ENCODE measurements at places on chromosomes 16 and 17.

DNA sequence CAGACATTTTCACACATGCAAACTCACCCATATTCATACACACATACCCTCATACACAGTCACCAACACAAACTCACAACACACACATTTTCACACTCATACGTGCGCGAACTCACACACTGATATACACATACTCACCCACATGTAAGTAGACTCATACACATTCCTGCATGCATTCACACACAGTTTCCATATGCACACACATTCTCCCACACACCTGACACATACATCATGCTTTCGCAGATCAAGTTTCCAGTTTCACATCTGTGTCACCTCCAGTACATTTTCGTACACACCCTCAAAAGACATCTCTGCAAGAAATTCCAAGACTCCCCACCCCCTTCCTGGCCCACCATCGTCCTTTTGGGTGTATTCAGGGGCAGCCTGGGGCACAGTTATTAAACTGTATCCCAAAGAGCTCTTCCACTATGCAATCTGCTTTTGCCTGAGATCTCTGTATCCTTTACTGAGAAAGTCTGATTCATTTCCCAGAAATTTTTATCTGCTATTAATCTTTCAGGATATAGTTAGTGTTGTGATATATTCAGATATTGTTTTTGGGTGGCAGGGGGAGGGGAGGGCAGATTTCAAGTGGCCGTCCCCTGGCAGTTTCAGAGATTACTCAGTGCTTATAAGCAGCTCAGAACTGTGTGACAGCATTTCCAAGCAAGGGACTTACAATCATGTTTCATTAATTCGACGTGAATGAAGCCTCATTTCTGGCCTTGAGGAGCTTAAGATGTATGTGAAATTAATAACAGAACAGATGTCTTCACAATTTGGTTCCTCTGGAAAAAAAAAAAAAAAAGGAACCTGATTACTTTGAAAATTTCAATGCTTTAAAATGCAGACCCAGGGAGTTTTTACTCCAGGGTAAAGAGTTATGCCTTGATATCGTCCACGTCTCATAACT lies 35.3 kb upstream of the MMP2 start:
- no peak for DNase-seq

DNA sequence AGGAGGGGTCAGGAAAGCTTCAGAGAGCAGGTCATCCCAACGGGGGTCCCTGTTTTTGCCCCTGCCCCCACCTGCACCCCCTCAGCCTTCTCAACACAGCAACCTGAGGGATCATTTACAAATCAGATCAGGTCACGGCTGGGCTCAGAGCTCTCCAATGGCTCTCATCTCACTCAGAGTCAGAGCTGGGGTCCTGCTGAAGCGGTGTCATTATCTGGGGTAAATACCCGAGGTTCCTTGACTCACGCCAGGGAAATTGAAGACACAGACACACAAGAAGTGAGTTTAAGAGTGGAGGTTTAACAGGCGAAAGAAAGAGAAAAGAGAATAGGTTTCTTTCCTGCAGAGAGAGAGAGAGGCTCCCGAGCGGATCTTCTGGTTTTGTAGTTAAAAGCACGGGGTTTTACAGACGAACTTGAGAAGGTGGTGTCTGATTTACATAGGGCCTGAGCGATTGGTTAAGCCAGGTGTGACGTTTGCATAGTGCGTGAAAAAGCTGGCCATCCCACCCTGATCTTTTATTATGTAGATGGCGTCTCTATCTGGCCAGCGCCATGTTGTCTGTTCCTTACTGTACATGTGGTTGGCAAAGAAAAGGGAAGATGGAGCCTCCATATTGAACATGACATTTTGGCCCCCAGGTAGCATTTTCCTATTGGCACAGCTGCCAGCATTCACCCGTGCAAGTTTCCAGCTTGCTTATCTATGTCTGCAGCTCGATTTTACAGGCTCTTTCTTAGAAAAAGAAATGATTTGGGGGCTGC lies 51.4 kb downstream of the WSB1 start:
- DNase-seq: no peak

DNA sequence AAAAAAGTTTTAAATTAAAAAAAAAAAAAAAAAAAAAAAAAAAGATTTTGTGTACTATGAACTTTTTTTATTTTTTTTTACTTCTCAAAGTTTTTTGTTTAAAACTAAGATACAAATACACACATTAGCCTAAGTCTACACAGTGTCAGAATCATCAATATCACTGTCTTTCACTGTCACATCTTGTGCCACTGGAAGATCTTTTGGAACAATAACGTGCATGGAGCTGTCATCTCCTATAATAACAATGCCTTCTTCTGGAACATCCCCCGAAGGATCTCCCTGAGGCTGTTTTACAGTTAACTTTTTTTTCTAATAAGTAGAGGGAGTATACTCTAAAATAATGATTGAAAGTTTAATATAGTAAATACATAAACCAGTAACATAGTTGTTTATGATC lies 295.7 kb downstream of the KCNJ2 start:
- DNase-seq: no peak

GRCh38 chr17:75524970-75525805 lies at the start of gene LLGL2:
Gene LLGL2, plus strand, starts transcription at chr17:75525697. Its CDS starts 17,730 bp downstream, at chr17:75543427.
- no peak for DNase-seq

- DNase-seq: no peak
Observed at GRCh38 chr16:20859699-20860098, 40.5 kb downstream of the DCUN1D3 start.

DNA sequence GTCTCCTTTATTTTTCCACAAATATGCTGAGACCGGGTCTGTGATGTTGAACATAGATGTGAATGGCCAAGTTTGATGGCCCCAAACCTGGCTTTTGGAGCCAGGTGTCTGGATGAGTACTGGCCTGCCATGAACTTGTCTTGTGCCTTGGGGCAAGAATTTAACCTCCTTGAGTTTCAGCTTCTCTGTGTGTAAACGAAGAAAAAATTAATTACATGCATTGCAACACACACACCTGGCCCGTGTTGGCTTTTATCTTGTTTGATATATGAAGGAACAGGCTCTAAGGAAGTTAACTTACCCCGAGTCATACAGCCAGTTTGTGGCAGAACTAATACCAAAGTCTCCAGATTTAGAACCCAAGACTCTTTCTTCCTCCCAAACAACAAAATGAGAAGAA lies 13.1 kb downstream of the FBXO39 start:
- DNase-seq: no peak

GRCh38 chr16:52577130-52577706 lies 30.3 kb upstream of the TOX3 start:
- DNase-seq: no peak

GRCh38 chr17:79154951-79155585 lies 80.4 kb downstream of the ENGASE start:
- DNase-seq: no peak

GRCh38 chr17:16537130-16537458 lies 31.9 kb downstream of the ZNF287 start:
- DNase-seq: no peak

Measured in amniotic stem cell (primary cell).